Fibroblast of skin of left biceps (primary cell): ENCODE measurements at places on chromosomes 5 and 9.

- DNase-seq = no peak
Observed at GRCh38 chr9:123652416-123652815, 277.5 kb downstream of the DENND1A start.

DNA sequence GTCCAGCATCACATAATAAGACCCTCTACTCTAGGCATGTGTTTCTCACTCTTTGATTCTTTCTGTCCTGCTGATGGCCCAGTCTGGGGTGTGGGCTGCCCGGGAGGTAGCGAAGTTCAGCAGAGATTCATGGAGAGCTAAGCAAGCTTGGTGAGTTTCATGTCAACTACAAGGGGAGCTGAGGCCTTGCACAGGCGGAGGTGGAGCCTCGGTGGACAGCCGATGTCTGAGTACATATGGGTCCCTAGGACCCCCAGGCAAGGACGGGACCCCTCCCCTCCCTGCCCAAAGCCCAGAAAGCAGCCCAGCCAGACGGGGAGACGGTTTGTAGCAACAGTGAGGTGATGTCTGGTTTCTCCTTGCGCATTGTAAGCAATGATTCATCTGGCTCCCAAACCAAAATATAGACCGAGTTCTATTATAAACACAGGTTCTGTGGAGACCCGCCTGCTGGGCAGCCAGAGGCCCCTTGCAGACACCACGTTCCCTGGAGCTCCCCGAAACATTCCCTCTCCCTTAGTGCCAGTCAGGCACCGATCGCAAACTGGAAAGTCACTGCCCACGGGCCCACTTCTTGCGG lies 45.5 kb downstream of the COL27A1 start:
- no peak for DNase-seq

- DNase-seq = no peak
Observed at GRCh38 chr5:132962429-132963021, 909 bp downstream of the AFF4 start.

DNA sequence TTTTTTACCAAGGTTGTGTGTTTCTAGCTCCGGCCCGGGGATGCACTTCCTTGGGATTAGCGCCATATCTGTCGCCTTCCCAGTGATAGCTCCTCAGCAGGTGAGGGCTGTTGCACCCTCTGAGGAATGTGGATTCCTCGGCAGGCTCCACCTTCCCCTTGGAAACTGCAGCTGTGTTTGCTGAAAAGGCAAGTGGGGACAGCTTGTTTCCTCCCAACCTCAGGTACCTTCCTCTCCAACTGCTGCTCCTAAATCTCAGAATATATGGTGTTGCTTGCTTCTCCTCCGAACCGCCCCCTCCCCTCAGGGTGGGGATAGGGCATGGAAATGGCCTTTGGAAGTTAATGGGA lies 1.3 kb downstream of the SLC1A1 start:
- no peak for DNase-seq

- no peak for DNase-seq
Observed at GRCh38 chr9:34502471-34502870, 20.3 kb downstream of the ENHO start.

GRCh38 chr9:87787735-87788134 lies 61.8 kb downstream of the CTSL start:
- DNase-seq = no peak
